CD4-positive, alpha-beta memory T cell (primary cell): ENCODE measurements at places on chromosomes 1 and 21. TPM values are rescaled to one million over a fixed set of nuclear protein-coding genes. Genes with fewer than 3 reads are reported as not detected.

Gene OBSCN
- total RNA-seq = 91.4 TPM

Gene EFCAB7
- total RNA-seq = 15.1 TPM

Gene EPHB2
- 0.35 TPM for total RNA-seq

Gene CDK18
- total RNA-seq = 0.78 TPM

Gene OR14I1
- not detected for total RNA-seq

Gene KLHDC9
- 0.53 TPM for total RNA-seq
